ENCODE measurements at places on chromosomes 1 and 21.

GRCh38 chr1:232319518-232320210, 310.3 kb downstream of the SIPA1L2 start:
- no peak for DNase-seq

DNA sequence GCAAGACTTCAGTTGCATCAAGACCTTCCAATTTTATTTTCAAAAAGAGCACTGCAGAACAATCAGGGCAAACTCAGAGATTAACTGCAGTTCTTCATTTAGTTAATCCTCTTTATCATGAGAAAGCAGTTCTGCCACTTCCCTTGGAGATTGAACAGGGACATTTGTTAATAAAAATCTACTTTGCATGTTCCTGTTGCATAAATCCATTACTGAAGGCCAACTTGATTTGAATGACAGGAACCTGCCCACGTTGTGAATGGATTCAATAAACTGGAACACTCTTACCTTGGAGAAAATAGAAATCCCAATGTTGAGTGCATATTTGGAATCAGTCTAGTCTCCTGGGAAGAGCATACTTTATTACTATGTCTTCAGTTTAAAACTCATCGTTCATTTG, 19.6 kb upstream of the PLD5 start:
- no peak for DNase-seq

DNA sequence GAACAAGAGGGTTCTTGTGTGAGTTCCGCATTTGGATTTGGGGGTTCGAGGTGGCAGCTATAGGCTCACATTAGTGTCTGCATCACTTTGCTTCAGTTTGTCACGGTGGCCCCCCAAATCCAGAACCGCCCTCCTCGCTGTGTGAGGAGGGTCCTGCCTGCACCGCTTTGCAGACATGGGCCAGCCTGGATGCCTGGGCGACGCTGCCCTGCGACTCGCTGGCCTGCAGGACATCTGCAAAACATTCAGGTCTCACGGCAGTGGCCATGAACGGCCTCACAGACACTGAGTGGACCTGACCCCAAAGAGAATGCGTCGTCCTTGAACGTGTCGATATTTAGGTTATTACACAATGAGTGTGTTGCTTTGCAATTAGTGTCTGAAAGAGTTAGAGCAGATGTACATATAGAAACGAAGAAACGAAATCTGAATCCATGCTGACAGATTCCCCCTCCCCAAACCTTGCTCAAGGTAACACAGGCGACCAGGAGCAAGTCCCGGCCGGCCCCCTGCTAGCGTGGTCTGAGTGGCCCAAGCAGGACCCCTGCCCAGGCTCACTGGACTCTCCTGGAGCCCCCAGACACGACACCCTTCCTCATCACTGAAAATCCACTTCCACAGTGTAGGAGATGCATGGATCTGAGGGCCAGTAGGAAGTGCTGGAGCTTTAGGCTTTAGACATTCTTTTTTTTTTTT, 20.4 kb downstream of the PDE9A start:
- no peak for DNase-seq

- DNase-seq: no peak
Observed at GRCh38 chr1:115723756-115724155, 44.8 kb downstream of the CASQ2 start.

DNA sequence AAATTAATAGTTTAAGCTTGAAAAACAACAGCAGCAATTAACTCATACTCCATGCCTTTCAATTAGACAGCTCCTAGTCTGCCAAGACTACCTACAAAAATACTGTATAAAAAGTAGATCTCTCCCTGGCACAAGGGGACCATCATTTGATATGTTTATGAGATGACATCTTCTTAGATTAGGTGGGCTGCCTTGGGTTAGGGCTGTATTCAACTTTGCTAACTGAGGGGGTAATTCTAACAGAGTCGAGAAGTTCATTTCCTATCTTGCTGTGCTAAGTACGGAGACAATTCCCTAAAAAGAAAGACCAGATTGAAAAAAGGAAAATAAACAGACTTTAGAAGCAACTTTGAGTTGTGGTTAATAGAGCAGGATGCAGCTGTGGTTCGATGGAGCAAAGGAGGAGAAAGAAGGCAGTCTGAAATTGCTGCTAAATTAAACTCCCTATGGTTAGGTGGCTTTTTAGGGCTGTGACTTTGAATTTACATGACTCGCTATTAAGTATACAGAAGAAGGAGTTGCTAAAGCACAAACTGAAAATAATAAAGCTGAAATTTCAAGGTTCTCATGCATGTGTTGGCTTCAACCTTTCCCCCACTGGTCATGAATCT, 75.4 kb downstream of the CDC7 start:
- DNase-seq: no peak

DNA sequence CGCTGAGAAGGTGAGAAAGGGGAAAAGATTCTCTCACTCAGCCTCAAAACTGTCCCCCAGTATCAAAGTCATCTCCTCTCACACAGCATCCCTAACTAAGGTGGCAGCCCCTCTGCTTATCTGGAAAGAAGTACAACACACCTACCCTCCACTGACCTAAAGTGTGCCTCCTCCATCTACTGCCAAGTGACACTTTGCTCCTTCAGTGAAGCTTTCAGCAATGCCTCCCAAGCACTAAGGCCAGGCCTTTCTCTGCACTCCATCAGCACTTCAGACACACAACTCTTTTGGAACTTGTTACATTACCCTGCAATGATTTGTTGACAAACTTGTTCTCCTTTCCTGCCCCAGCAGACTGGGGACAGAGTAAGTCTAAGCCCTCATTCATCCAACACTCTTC, 1.4 kb downstream of the SH3BP5L start:
- no peak for DNase-seq

DNA sequence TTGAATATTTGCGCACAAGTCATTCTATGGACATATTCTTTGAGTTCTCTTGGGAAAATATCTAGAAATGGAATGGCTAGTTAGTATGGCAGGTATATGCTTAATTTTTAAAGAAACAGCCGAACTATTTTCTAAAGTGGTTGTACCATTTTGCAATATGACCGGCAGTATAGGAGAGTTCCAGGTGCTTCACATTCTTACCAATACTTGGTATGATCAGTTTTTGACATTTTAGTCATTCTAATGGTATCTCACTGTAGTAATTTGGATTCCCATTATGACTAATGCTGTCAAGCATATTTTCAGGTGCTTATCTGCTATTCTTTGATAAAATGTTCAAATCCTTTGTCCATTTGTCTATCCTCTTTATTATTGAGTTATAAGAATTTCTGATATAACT, 20.6 kb downstream of the ATPAF1 start:
- DNase-seq: no peak

- no peak for DNase-seq
Observed at GRCh38 chr1:183159960-183160359, 26.1 kb upstream of the LAMC2 start.

DNA sequence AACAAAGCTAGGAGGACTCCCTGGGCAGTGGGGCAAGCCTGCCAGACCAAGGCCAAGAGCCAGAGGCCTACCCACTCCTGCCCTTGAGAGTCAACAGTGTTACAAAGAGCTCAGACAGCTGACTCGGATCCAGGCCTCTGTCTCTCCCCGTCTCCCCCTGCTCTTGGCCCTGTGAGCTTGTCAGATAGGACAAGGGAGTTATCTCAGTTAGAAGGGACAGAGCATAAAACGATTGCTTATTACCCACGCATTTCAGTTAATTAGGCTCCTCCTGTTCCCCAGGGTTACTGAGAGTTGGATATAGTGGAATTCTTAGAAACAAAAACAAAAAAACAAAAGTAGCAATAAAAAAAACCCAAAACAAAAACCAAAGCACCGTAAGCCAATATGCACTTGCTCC, 1.3 kb downstream of the SLC41A1 start:
- no peak for DNase-seq

GRCh38 chr1:24121406-24121805, 9.5 kb upstream of the MYOM3 start:
- DNase-seq: no peak

Measured in CD4-positive, alpha-beta T cell treated with Interferon alpha-2 for 1 hour (primary cell).